Naive thymus-derived CD4-positive, alpha-beta T cell (primary cell): ENCODE measurements at places on chromosomes 16 and 17. TPM values are rescaled to one million over a fixed set of nuclear protein-coding genes. Genes with fewer than 3 reads are reported as not detected.

DNA sequence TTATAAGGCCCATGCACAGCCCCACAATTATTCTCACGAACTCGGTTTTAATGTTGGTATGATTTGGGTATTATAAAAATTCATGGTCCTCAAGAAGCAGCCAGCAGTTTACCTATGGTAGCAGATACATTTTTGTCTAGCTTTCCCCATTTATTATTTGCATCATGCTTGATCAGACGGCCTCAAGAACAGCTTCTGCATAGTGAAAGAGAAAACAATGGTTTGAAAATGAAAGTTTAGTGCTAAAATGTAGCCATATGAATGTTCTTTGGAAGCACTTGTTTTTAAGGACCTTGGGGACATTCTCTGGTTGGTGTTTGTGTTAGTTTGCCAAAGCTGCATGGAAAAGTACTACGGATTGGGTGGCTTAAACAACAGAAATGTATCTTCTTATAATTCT, 72.4 kb upstream of the CPHXL start:
- DNase-seq, result no peak
- no peak overlapping the region for H3K27ac ChIP-seq
- no peak overlapping the region for H3K4me3 ChIP-seq
- H3K36me3 ChIP-seq, result no peaks in the 10 kb centered on the region
- H3K4me1 ChIP-seq, result no peaks in the 10 kb centered on the region

- H3K36me3 ChIP-seq, result no peaks in the 10 kb centered on the region
- no peaks in the 10 kb centered on the region for H3K4me1 ChIP-seq
- no peak overlapping the region for H3K4me3 ChIP-seq
- H3K27ac ChIP-seq, result no peak overlapping the region
- peak; percentile 58 for DNase-seq
These were observed 40.1 kb downstream of the NOS2 start for GRCh38 chr17:27760069-27760885.

DNA sequence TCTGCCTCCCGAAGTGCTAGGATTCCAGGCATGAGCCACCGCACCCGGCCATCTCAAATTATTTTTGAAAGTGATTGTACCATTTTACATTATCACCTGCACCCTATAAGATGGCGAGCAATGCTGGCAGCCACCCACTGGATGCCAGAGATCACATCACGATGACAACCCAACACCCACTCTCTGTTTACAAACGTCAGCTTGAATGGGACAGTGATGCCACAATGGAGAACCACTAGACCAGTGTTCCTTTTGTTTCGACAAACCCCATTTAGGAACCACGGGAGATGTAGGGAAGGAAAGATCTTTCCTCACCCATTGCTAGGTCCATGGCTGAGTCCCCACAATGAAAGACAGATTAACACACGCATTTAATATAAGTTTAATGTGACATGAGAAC, 20.1 kb upstream of the HAPSTR1 start:
- no peaks in the 10 kb centered on the region for H3K4me1 ChIP-seq
- H3K27ac ChIP-seq, result no peak overlapping the region
- DNase-seq, result no peak
- H3K36me3 ChIP-seq, result no peaks in the 10 kb centered on the region
- H3K4me3 ChIP-seq, result no peak overlapping the region

- no peak overlapping the region for H3K4me3 ChIP-seq
- no peaks in the 10 kb centered on the region for H3K27me3 ChIP-seq
- no peak overlapping the region for H3K27ac ChIP-seq
- DNase-seq, result no peak
- H3K4me1 ChIP-seq, result no peaks in the 10 kb centered on the region
These were observed 364.9 kb upstream of the PMFBP1 start for GRCh38 chr16:72536723-72537435.

DNA sequence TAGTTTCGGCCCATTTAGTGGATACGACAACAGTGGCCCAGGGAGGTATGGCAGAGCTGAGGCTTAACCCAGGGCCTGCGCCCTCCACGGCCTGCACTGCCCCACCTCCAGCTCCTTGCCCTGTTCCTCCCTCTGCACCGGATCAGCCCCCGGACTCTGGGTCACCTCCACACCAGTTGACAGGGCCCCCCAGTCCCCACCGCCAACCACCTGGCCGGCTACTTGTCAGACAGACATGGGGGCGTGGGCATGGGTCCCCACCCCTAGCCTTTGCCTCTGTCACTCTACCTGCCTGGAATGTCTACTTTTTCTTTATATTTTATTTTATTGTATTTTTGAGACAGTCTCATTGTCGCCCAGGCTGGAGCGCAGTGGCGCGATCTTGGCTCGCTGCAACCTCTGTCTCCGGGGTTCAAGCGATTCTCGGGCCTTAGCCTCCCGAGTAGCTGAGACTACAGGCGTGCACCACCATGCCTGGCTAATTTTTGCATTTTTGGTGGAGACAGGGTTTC, 3.0 kb upstream of the ACTG1 start:
- no peaks in the 10 kb centered on the region for H3K4me1 ChIP-seq
- H3K27ac ChIP-seq, result peak overlapping the region; percentile 79
- no peaks in the 10 kb centered on the region for H3K27me3 ChIP-seq
- peaks cover 14% of the 10 kb centered on the region for H3K36me3 ChIP-seq
- peak overlapping the region; percentile 56 for H3K4me3 ChIP-seq

- no peak overlapping the region for H3K27ac ChIP-seq
- no peaks in the 10 kb centered on the region for H3K4me1 ChIP-seq
These were observed 57.5 kb downstream of the PARN start for GRCh38 chr16:14572535-14572934.

GRCh38 chr17:49015179-49015923, 18.2 kb downstream of the IGF2BP1 start:
- no peak overlapping the region for H3K27ac ChIP-seq
- H3K27me3 ChIP-seq, result peaks cover 5% of the 10 kb centered on the region
- no peak overlapping the region for H3K4me3 ChIP-seq
- H3K4me1 ChIP-seq, result no peaks in the 10 kb centered on the region
- DNase-seq, result no peak

DNA sequence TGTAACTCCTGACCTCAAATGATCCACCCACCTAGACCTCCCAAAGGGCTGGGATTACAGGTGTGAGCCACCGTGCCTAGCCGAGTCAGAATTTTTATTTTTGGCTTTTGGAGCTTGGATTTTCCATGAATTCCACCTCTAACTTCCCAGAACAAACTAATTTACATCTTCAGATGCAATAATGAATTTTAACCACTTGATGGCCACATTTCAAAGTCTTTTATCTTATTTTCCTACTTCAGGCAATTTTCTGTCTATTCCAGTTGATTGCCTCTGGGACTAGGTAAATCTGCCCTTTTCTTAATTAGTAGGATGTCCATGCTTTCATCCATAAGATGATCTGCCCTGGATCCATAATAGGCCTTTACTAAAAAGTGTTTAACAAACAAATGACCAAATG, 156.4 kb upstream of the ANKFN1 start:
- H3K27ac ChIP-seq, result no peak overlapping the region
- no peaks in the 10 kb centered on the region for H3K36me3 ChIP-seq
- H3K4me1 ChIP-seq, result no peaks in the 10 kb centered on the region
- no peaks in the 10 kb centered on the region for H3K27me3 ChIP-seq

- H3K4me1 ChIP-seq, result no peaks in the 10 kb centered on the region
- H3K27ac ChIP-seq, result no peak overlapping the region
- H3K27me3 ChIP-seq, result no peaks in the 10 kb centered on the region
- no peak overlapping the region for H3K4me3 ChIP-seq
- DNase-seq, result no peak
These were observed 36.8 kb upstream of the CES5A start for GRCh38 chr16:55912022-55912421.

KRTAP3-2 gene
- total RNA-seq, result not detected

ZNF18 gene
- total RNA-seq, result 13.9 TPM

LLGL2 gene
- 36.4 TPM for total RNA-seq

SLC9A5 gene
- 2.7 and 3.7 TPM in 2 replicates for total RNA-seq

ST6GALNAC1 gene
- total RNA-seq, result 2.0 TPM
